DND-41 (cell line): ENCODE measurements at places on chromosomes 5 and 9.

GRCh38 chr5:58202941-58203444, 256.9 kb downstream of the PLK2 start:
- H3K27me3 ChIP-seq = no peaks in the 10 kb centered on the region
- H3K4me1 ChIP-seq = no peaks in the 10 kb centered on the region
- H3K4me3 ChIP-seq = no peak overlapping the region

- no peak for DNase-seq
- no peaks in the 10 kb centered on the region for H3K27me3 ChIP-seq
- H3K4me1 ChIP-seq = peaks cover 14% of the 10 kb centered on the region
These were observed 17.5 kb downstream of the CYFIP2 start for GRCh38 chr5:157283434-157283833.

DNA sequence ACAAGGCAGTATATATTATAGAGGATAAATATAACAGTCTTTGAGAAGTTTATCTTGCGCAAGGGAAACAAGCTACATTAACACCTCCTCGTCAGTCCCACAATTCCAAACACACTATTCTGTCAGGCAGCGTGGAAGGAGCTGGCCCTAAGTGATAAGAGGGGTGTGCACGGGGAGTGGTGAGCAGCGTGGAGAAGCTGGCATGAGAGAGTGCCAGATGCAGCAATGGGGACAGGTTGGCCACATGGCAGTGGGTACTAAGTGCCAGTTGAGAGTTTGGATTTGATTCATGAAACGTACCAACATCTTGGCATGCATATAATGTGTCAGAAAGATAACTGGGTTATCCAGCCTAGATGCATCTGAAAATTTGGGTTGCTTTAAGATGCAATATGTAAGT, 460.2 kb downstream of the ICE1 start:
- no peaks in the 10 kb centered on the region for H3K36me3 ChIP-seq
- H3K4me1 ChIP-seq = no peaks in the 10 kb centered on the region
- no peak overlapping the region for H3K27ac ChIP-seq
- no peak overlapping the region for H3K4me3 ChIP-seq
- no peaks in the 10 kb centered on the region for H3K27me3 ChIP-seq

GRCh38 chr9:105330755-105331154, 86.3 kb downstream of the SLC44A1 start:
- H3K27ac ChIP-seq = no peak overlapping the region
- no peaks in the 10 kb centered on the region for H3K27me3 ChIP-seq
- DNase-seq = no peak
- no peak overlapping the region for H3K4me3 ChIP-seq

DNA sequence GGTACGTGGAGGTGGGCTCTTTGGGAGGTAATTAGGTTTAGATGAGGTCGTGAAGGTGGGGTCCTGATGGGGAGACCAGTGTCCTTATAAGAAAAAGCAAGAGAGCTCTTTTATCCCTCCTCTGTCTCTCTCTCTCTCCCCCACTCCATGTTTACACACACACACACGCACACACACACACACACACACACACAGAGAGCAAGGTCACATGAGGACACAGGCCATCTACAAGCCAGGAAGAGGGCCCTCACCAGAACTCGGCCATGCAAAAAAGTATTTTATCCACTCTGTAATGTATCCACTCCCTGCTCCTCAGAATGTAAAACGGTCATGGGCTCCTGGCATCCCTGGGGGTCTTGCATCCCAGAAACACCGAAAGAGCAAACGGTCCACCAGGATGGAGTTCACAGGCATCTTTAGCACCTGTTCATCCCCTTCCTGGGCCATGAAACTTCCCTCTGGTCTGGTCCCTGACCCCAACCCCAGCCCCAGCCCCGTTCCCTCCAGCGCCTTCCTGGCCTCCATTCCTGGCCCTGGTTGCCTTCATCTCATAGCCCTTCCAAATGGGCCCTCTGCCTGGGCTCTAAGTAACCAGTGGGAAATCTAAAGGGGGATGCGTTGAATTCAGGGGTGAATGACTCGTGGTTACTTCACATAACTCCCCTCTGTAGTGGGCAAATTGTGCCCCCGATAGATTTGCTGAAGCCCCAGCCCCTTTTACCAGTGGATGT, 88.8 kb downstream of the NSUN2 start:
- no peaks in the 10 kb centered on the region for H3K4me1 ChIP-seq
- no peaks in the 10 kb centered on the region for H3K36me3 ChIP-seq
- no peak overlapping the region for H3K27ac ChIP-seq
- no peaks in the 10 kb centered on the region for H3K27me3 ChIP-seq
- no peak overlapping the region for H3K4me3 ChIP-seq
- DNase-seq = no peak

DNA sequence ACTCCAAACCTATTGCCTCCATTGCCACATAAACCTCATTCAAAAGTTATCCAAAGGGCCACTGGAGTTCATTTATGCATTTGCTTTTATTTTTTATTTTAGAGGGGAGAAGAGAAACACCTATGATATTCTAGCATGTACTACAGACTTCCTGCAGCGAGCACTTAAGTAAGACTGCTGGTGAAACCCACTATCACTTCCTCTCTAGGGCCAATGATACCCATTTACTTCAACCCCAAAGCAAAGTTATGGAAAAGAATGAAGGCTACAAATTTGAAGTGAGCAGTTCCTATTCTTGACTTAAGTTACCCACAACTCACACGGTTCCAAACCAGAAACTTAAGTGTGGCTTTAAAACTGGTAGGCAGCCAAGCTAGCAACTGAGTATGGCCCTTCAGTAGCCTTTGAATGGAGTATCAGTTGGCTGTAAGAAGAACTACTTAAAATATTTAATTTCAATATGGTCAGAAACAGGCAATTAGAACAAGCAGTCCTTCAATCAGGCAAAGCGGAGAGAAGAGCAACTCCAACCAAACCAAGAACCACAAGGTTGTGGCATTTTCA, 94.1 kb downstream of the GPR21 start:
- H3K27me3 ChIP-seq = no peaks in the 10 kb centered on the region
- H3K27ac ChIP-seq = no peak overlapping the region
- peaks cover 46% of the 10 kb centered on the region for H3K36me3 ChIP-seq
- no peak for DNase-seq
- H3K4me1 ChIP-seq = no peaks in the 10 kb centered on the region

DNA sequence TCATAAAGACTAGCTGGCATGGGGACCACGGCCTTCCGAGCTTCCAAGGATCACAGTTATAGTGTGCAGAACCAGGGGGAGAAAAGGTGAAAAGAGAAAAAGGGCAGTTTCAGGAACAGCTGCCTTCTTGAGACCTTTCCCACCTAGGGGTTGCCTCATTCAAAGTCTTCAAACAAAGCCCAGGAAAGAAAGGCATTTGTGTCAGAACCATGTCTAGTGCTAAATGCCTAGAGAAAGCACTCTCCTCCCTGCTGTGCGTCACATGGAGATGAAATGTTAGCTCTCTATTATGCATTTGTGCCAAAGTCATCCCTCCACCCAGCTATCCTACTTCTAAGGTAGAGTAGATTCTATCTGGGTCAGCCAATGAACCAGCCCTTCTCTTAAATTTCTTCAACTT, 1037.3 kb upstream of the WWC1 start:
- H3K4me1 ChIP-seq = no peaks in the 10 kb centered on the region
- no peak for DNase-seq
- H3K36me3 ChIP-seq = no peaks in the 10 kb centered on the region
- H3K27me3 ChIP-seq = no peaks in the 10 kb centered on the region
- no peak overlapping the region for H3K27ac ChIP-seq

- no peaks in the 10 kb centered on the region for H3K27me3 ChIP-seq
- H3K27ac ChIP-seq = no peak overlapping the region
- peaks cover 89% of the 10 kb centered on the region for H3K36me3 ChIP-seq
- no peak overlapping the region for H3K4me3 ChIP-seq
- no peak for DNase-seq
These were observed 155.4 kb downstream of the DOCK8 start for GRCh38 chr9:370086-370485.

DNA sequence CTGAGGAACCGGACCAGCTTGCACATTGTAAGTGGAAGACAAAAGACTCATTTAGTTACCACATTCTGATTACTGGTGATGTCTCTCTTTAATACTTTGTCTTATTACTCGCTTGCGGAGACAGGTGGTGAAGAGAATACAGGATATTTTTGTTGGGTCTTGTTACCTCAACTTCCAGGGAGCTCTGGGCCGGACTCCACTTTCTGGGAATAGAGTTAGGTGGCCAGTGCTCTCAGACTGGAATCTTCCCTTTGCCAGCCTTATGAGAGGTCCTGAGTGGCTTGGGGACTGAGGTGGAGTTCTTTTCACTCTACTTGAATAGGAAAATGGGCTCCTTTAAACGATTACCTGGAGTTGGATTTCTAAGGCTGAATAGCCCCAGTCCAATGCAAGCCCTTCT, 33.3 kb upstream of the SPRY4 start:
- H3K4me3 ChIP-seq = no peak overlapping the region
- H3K27me3 ChIP-seq = peaks cover 36% of the 10 kb centered on the region
- no peak overlapping the region for H3K27ac ChIP-seq
- peaks cover 21% of the 10 kb centered on the region for H3K4me1 ChIP-seq
- H3K36me3 ChIP-seq = no peaks in the 10 kb centered on the region

DNA sequence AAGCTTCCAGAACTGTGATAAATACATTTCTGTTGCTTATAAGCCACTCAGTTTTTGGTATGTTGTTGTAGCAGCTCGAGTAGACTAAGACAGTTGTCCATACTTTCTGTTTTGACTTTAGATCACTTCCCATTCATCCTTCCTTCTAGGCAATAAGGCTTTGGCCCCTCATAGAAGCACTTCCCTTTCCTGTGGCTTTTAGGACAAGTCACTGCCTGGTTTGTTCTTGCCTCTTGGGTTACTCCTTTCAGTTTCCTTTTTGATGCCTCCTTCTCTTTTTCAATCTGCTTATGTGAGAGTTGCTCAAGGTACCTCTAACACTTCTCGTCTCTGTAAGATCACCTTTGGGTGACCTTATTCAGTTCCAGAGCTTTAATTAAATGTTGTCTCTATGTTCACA, 72.4 kb upstream of the NTRK2 start:
- H3K36me3 ChIP-seq = no peaks in the 10 kb centered on the region
- DNase-seq = peak; percentile 5
- no peak overlapping the region for H3K4me3 ChIP-seq

DNA sequence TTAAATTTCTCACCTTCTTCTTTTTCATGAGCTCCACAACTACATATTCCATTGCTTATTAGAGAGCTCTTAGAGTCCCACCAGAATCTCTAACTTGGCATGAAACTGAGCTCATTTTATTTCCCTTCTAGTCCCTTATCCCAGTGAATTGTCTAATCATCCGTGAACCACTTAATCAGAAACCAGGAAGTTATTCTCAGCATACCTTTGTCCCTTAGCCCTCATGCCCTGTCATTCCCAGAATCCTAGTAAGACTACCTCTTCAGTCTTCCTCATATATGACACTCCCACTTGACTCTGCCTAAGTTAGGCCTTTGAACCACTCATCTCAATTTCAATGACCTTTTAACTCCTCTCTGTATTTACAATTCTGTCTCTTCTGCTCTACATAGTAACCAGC, 93.0 kb upstream of the PAPPA start:
- H3K36me3 ChIP-seq = no peaks in the 10 kb centered on the region
- no peaks in the 10 kb centered on the region for H3K4me1 ChIP-seq
- H3K27me3 ChIP-seq = no peaks in the 10 kb centered on the region
- DNase-seq = no peak

GRCh38 chr9:122095010-122095767, 2.1 kb upstream of the TTLL11 start:
- no peak overlapping the region for H3K27ac ChIP-seq
- peak; percentile 46 for DNase-seq
- H3K27me3 ChIP-seq = no peaks in the 10 kb centered on the region
- H3K36me3 ChIP-seq = no peaks in the 10 kb centered on the region

- H3K4me1 ChIP-seq = no peaks in the 10 kb centered on the region
- H3K4me3 ChIP-seq = no peak overlapping the region
- H3K36me3 ChIP-seq = peaks cover 81% of the 10 kb centered on the region
- no peak overlapping the region for H3K27ac ChIP-seq
- no peak for DNase-seq
These were observed 16.7 kb downstream of the FAM193B start for GRCh38 chr5:177537389-177538361.

DNA sequence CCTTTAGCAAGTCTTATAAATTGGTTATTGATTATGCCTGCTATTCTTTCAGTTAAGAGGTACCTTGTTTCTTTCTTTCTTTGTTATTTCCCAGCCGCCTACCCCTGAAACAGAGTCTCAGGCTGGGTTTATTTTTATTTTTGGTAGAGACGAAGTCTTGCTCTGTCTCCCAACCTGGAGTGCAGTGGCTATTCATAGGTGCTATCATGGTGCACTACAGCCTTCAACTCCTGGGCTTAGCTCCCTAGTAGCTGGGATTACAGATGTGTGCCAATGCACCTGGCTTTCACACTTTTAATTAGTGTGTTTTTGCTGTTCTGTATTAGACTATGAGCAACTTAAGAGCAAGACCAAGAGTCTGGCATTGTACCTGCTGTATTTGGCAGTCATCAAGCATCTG, 14.2 kb downstream of the MAML1 start:
- no peak overlapping the region for H3K4me3 ChIP-seq
- no peaks in the 10 kb centered on the region for H3K27me3 ChIP-seq
- no peak overlapping the region for H3K27ac ChIP-seq
- peaks cover 19% of the 10 kb centered on the region for H3K36me3 ChIP-seq
- DNase-seq = no peak

- no peak overlapping the region for H3K27ac ChIP-seq
- no peak for DNase-seq
- no peaks in the 10 kb centered on the region for H3K27me3 ChIP-seq
- H3K4me3 ChIP-seq = no peak overlapping the region
- H3K4me1 ChIP-seq = no peaks in the 10 kb centered on the region
These were observed 119.2 kb upstream of the ICE1 start for GRCh38 chr5:5303242-5303641.

GRCh38 chr9:84141741-84142370, 161.3 kb downstream of the RMI1 start:
- H3K4me1 ChIP-seq = no peaks in the 10 kb centered on the region
- no peak overlapping the region for H3K27ac ChIP-seq
- no peak for DNase-seq

GRCh38 chr5:96538808-96539250, 105.8 kb upstream of the PCSK1 start:
- no peaks in the 10 kb centered on the region for H3K36me3 ChIP-seq
- H3K4me3 ChIP-seq = no peak overlapping the region
- H3K4me1 ChIP-seq = peaks cover 16% of the 10 kb centered on the region
- no peaks in the 10 kb centered on the region for H3K27me3 ChIP-seq

DNA sequence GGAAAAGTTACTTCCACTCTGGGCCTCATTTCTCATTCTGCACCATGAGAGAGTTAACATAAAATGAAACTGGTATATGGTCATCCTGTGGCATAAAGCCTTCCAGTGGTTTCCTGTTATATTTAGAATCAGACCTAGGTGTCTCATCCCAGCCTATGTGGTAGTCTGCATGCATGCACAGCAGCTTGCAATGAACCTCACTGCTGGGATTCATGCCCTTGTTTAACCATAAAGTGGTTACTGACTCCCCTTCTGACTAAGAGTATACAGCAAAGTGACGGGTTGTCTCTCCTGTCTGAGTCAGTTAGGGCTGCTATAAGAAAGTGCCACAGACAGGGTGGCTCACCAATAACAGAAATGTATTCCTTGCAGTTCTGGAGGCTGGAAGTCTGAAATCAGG, 14.7 kb upstream of the TDRD7 start:
- no peaks in the 10 kb centered on the region for H3K36me3 ChIP-seq
- no peak overlapping the region for H3K27ac ChIP-seq
- H3K4me3 ChIP-seq = no peak overlapping the region
- no peaks in the 10 kb centered on the region for H3K4me1 ChIP-seq
- H3K27me3 ChIP-seq = no peaks in the 10 kb centered on the region
